ENCODE measurements at places on chromosomes 4 and X.
A peak's percentile ranks its signal among the peaks of the same experiment; 100 is the strongest.

DNA sequence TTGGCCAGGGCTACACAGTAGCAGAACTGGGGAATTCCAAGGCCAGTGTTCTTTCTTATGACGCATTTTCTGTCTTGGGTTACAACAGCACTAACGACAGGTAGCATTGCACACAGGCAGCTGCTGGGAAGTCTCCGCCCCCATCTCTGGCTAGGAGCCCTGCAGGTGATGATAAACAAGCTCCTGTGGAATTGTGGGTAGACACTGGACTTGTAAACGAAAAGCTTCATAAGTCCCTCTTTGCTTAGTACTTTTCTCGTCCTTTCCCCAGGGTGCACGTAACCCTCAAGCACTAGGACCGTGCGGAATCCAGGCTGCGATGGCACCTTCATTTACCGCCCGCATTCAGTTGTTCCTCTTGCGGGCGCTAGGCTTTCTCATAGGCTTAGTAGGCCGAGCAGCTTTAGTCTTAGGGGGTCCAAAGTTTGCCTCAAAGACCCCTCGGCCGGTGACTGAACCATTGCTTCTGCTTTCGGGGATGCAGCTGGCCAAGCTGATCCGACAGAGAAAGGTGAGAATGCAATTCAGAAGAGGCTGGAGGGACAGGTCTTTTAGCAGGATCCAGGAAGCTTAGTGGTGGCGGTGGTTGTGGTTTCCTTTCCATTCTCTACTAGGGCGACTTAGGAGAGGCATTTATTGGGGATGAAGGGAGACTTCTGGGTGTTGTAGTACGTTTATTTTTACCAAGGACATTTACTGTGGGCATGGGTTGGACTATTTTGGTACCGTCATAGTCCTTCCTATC lies at the start of gene FAAH2:
TSS of gene FAAH2 (plus strand) at position 200 of the 745 bp plus-strand sequence. CDS start at position 320, 120 bp downstream.
- peak; percentile 90 for DNase-seq

DNA sequence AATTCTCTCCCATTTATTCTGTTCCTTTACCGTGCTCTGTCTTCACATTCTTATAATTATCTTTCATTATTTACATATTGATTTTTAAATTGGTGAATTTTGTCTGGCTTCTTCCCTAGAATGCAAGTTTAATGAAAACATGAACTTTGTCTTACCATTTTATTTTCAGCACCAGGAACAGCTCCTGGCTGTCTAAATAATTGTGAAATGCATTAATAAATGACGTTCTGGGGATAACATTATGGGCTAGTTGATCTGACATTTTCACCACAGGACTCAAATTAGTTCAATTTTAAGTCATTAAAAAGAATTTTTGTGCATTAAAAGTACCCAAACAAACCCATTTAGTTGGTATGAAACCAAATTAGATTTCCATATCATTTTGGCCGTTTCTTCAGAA lies 97.5 kb downstream of the KCTD8 start:
- DNase-seq: no peak

DNA sequence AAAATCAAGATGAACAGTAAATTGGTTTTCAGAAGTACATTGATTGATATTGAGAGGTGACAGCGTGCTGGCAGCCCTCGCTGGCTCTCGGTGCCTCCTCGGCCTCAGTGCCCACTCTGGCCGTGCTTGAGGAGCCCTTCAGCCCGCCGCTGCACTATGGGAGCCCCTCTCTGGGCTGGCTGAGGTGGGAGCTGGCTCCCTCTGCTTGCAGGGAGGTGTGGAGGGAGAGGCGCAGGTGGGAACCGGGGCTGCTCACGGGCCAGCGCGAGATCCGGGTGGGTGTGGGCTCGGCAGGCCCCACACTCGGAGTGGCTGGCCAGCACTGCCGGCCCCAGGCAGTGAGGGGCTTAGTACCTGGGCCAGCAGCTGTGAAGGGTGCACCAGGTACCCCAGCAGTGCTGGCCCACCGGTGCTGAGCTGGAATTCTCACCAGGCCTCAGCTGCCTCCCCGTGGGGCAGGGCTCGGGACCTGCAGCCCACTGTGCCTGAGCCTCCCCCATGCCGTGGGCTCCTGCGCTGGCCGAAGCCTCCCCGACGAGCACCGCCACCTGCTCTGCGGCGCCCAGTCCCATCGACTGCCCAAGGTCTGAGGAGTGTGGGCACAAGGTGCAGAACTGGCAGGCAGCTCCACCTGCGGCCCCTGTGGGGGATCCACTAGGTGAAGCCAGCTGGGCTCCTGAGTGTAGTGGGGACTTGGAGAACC lies 25.2 kb downstream of the RAP2C start:
- no peak for DNase-seq

GRCh38 chr4:155509555-155509954 lies 132.8 kb upstream of the MAP9 start:
- DNase-seq: no peak

- no peak for DNase-seq
Measured at GRCh38 chr4:90585961-90586360, 458.8 kb downstream of the CCSER1 start.

DNA sequence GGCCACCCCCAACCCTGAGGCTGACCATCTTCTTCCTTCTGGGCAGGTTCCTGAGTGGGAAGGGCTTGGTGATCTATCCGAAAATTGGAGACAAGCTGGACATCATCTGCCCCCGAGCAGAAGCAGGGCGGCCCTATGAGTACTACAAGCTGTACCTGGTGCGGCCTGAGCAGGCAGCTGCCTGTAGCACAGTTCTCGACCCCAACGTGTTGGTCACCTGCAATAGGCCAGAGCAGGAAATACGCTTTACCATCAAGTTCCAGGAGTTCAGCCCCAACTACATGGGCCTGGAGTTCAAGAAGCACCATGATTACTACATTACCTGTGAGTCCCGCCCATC lies 9.7 kb downstream of the EFNB1 start:
- no peak for DNase-seq

- DNase-seq: no peak
Measured at GRCh38 chrX:77668391-77669237, 117.4 kb downstream of the ATRX start.

GRCh38 chr4:87241336-87241735 lies 20.9 kb upstream of the KLHL8 start:
- no peak for DNase-seq

GRCh38 chr4:78601013-78601412 lies 49.4 kb downstream of the ANXA3 start:
- no peak for DNase-seq

- DNase-seq: no peak
Measured at GRCh38 chr4:115660465-115660864, 547.0 kb upstream of the NDST4 start.

DNA sequence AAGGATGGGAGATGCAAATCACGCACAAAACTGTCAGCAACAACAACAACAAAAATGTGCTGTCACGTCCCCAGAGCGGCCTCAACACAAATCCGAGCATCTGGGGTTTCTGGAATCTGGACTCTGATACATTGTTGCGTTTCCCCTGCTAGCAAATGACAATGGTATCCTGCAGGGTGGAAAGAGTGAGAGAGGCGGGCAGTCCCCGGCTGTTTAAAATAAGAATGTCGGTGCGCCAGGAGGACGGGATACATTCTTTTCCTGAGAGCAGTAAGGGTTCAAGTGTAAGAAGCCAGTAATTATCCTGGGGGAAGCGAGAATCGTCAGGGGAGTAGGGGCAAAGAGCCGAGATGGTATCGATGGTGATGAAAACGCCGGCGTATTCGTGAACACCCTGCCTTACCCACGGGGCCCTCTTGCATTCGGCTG lies 310.2 kb downstream of the ASMT start:
- no peak for DNase-seq

GRCh38 chr4:1579901-1580691 lies 104.0 kb downstream of the FAM53A start:
- DNase-seq: peak; percentile 90

GRCh38 chrX:145751943-145752342 lies 65.7 kb upstream of the SLITRK2 start:
- DNase-seq: no peak

- DNase-seq: no peak
Measured at GRCh38 chr4:169219440-169219839, 51.3 kb downstream of the SH3RF1 start.

DNA sequence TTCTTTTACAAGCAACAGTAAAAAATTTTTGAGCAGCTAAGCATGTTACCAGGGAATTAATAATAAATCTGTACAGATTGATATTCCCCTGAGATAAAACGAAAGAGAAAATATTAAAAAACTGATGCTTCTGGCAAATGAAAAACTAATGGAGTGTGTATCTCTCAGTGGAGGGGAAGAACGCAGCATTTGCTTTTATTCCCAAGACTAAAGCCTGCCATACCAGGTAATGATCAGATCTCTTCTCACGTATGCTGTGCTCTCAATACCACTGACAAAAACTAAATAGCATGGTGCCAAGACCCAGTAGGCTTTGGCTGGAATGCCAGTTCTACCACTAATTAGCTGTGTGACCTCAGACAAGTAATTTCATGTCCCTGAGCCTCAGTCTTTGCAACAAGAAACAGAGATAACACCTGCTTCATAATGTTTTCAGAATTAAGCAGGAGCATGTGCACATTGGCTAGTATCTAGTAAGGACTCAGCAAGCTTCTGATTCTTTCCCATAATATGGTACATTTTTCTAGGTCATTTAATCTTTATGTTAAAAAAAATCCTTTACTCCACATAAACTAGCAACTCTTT lies 179.6 kb downstream of the CENPC start:
- no peak for DNase-seq

GRCh38 chr4:129581305-129581704 lies 485.4 kb downstream of the C4orf33 start:
- DNase-seq: no peak

- DNase-seq: no peak
Measured at GRCh38 chr4:2482693-2483092, 13.8 kb downstream of the RNF4 start.

DNA sequence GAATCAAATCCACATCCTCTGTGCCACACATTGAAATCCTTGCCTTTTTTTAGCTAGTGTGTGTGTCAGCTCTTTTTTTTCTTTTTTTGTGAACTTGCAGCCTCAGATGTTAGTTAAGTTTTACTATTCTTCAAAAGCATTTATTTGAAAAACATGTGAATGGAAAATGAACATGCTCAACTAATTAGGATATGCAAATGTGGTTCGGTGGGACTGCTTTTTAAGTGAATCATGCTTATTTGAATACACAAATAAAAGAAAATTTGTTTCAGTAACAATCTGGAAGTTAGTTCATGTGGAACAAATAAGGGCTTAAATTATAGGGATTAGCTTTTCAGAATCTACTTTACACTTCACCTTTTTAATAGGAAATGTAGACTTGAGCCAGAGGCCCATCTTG lies 751.5 kb upstream of the FAM241A start:
- no peak for DNase-seq

GRCh38 chr4:158540125-158540907 lies 18.6 kb downstream of the RXFP1 start:
- no peak for DNase-seq
